ENCODE measurements at places on chromosomes 3 and 15.

DNA sequence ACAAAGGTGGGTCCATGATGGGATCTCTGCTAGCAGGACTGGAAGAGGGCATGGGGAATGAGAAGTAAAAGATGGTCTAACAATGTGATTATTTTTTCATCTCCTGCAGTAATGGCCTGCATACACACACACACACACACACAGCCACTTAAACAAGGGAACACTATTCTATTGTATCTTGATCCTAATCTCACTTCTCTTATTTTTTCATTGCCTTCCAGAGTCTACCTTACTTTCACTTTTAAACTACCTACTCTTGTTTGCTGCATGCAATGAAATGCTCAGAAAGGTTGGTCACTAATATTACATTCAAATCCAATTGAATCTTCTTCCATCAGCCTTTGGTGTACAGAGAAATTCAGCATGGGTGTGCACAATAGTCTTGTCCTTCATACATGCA lies 853.8 kb downstream of the IGSF11 start:
- DNase-seq = no peak

- no peak for DNase-seq
Measured at GRCh38 chr3:130851277-130851676, 42.6 kb upstream of the ATP2C1 start.

GRCh38 chr3:5009506-5010109 lies 30.4 kb downstream of the BHLHE40 start:
- DNase-seq = peak; percentile 35

GRCh38 chr15:99614749-99615288 lies 49.0 kb downstream of the MEF2A start:
- peak; percentile 5 for DNase-seq

- DNase-seq = no peak
Measured at GRCh38 chr3:37742121-37742520, 119.6 kb upstream of the CTDSPL start.

DNA sequence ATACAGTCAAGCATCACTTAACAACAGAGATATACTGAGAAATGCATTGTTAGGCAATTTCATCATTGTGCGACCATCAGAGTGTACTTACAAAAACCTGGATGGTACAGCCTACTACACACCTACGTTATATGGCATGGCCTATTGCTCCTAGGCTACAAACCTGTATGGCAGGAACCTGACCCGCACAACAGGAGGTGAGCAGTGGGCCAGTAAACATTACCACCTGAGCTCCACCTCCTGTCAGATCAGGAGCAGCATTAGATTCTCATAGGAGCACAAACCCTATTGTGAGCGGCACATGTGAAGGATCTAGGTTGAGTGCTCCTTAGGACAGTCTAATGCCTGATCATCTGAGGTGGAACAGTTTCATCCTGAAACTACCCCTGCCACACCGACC lies 89.7 kb downstream of the SCAPER start:
- no peak for DNase-seq

GRCh38 chr15:23572844-23573243 lies 7.4 kb downstream of the MKRN3 start:
- DNase-seq = no peak

- DNase-seq = no peak
Measured at GRCh38 chr15:91737151-91737818, 116.2 kb upstream of the SLCO3A1 start.

DNA sequence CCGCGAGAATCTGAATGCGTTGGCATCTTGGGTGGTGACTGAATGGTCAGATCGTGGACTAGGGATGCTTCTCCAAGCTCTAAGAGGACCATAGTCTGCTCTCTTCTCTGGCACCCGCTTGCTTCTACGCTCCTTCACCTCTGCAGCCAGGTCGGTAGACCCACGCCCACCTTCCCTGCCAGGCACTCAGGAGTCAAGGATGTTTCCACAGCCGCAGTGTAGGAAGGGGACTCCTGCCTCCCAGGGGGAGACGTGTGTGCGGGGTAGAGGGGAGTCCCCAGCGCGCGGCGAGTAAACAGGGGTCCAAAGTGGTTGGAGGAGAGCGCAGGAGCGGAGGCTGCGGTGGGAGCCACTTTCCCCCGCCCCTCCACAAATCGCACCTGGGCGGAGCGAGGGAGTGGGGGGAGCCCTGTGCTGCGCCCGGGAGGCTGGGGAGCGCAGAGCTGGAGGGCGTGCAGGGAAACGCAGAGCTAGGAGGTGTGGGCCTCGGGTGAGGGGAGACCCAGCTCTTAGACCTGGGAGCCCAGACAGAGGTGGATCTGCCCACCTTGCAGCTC lies 1.7 kb downstream of the LRRC3B start:
- DNase-seq = peak; percentile 32
